Activated gamma-delta T cell treated with anti-CD3 and anti-CD28 coated beads, Interleukin-2, amount 50 U/mL, for 16 hours (primary cell): ENCODE measurements at places on chromosomes 13 and 19.

GRCh38 chr19:18737337-18737953, 53.7 kb downstream of the COMP start:
- no peak for DNase-seq

- DNase-seq: no peak
Measured at GRCh38 chr13:33092073-33092987, 76.1 kb downstream of the KL start.

DNA sequence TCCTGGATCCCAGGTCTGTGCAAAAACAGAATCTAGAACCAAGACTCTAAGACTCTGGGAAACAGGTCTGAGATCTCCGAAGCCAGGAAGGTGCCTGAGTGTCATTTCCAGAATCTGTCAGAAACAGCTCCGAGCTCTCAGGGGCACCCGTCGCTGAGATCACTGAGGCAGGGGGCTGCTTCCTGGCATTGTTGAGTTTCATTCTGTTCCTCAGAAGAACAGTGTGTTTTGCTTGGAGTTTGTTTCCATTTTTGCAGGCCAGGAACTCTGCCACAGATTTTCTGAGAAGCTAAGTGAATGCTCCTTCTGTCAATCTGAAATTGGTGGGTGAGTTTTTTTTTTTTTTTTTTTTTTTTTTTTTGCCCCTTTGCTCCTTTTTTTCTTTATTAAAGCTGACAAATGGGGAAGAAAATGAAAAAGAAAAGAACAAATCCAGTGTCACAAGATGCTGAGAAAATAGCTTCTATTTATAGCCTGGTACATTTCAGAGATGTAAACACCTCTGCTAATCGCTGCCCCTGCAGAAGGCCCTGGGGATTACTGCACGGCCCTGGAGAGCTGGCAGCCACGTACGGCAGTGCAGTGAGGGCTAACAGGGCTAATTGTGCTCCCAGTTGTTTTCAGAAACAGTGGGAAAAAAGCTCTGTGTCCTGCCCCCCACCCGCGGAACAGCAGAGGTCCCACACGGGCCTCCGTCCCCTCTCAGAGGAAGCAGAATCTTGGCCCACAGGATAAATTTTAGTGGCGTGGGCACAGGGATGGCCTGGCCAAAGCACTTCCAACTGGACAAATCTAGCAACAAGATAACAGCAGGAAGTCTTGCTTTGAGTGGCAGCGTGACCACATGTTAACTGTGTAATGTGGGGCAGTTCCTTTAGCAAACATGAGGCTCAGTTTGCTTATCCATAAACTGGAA, 237.6 kb upstream of the IRS2 start:
- no peak for DNase-seq

GRCh38 chr13:21065686-21066085, 4.3 kb upstream of the LATS2 start:
- DNase-seq: no peak

GRCh38 chr13:52356327-52356726, 49.6 kb downstream of the THSD1 start:
- DNase-seq: no peak

DNA sequence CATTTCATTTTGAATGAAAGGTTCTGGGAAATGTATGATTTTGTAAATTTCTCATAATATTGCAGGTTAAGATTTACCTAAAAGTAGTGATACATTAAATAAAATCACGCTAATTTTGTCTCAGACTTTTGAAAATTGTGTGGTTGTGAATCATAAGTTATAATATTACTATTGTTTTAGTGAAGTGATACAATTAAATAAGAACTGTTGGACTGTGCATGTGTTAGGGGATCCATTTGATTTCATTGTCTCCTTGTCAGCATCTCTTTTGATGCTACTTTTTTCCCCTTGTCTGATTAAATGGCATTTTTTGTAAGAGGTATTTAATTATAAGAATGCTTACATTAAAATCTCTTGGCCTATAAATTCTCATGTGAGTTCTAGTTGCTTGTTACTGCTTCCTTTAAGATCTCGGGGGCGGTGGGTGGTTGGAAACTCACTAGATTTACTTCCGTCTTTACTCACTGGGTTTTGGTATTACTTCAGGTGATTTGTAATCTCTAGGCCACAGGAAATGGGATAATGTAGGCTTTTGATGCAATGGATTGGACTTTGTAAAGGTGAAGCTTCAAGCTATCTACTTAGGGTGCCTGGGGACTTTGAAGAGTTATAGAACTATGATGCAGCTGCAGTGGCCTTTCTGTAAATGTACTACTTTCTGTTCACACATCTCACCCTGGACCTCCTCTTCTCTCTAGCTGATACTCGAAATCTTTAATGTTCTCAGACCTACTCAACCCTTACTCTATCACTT, 66.5 kb downstream of the PAN3 start:
- DNase-seq: no peak

DNA sequence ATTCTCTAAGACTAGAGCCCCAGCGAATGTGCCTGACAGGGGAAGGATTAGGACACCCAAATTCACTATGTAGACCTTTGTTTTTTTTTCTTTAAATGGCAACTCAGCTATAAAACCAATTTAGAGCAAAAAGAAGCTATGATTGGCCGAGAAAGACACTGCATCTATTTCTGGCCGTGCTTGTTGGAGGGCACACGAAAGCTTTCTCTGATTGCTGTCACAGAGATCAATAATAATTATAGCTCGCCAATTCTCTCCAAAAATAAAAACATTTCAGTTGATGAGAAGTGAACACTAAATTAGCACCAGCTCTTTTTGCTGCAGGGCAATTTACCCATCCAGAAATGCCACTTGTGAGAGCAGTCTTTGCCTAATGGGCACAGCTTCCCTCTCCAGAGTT, 31.2 kb downstream of the CBY2 start:
- DNase-seq: no peak

GRCh38 chr13:38415233-38415632, 65.6 kb downstream of the UFM1 start:
- DNase-seq: no peak

DNA sequence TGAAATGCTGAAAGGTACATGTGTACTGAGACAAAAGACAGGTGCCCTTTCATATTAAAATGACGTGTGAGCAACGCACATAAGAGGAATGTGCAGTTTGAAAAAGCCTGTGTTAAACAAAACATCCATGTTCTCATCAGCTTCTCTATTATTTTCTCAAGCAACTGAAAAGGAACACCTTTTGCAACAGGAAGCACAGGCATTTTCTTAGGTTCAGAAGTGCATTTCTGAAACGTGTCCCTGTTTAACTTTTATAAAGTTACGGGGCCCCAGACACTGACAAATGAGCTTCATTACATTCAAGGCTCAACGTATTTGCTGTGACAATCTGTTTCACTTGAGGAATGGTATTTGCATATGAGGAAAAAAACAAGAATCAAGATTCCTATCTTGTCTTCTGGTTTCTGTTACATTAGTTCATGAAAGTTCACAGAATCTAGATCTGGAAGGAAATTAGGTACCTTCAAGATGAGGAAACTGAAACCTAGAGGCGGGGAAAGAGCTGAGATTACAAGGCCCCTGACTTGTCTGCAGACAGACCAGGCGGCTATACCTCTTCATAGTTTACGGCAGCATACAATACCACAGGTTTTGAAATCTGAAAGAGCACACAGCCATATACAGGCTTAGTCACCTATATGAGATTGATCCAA, 431.7 kb downstream of the KLF12 start:
- no peak for DNase-seq

GRCh38 chr13:50340551-50341287, 325.5 kb downstream of the KCNRG start:
- DNase-seq: no peak

DNA sequence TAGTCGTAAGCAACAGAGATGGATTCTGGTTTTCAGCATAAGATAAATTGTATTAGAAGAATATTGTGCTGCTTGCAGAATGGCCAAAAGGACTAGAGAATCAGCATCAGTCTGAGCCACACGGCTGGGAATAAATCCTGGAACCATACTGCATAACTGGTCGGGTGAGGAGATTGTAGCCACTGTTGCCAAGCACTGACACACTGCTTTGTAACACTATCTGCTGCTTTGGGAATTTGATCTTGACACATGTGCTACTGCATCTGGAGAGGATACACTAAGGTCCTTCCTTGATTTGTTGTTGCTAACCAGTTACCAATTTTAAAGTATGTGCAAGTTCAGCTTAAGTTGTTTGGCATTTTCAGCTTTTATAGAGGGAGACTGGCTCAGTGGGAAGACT, 1.9 kb downstream of the HNRNPA1L2 start:
- DNase-seq: no peak

DNA sequence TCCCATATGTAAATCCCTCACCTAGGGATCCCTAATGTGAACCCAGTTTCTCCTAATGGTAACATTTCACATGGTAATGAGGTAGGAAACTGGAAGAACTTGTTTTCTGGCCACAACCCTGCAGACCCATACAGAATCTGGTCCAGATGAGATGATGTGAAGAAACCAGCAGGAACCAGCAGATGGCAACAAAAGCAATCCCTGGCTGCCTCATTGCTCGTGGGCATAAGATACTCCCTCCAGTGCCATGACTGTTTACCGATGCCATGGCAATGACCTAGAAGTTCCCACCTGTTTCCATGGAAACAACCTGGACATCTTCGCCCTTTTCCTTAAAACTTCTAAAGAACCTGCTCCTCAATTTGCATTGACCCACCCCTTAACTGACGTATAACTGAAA, 1.4 kb upstream of the CD209 start:
- no peak for DNase-seq

- no peak for DNase-seq
Measured at GRCh38 chr19:30086916-30087315, 144.9 kb downstream of the URI1 start.

- DNase-seq: no peak
Measured at GRCh38 chr19:653425-653824, 9.6 kb downstream of the RNF126 start.

DNA sequence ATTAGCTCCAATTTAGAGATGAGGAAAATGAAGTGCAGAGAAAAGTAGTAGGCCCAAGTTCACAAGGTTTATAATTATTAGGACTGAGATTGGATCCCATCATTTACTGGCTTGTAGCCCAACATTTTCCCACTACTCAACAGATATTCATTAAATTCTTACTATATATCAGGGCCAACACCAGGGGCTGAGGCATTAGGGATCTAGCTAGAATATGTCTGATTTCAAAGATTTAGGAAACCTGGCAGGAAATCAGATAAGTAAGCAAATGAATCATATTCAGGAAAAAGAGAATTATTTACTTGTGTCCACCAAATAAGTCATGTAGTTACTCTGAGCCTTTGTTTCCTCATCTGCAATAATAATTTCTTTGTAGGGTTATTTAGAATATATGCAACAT, 94.3 kb downstream of the OXGR1 start:
- DNase-seq: no peak

- no peak for DNase-seq
Measured at GRCh38 chr13:45833663-45834375, 17.7 kb downstream of the SIAH3 start.

GRCh38 chr19:56117889-56118288, 3.2 kb downstream of the ZNF787 start:
- no peak for DNase-seq

- DNase-seq: no peak
Measured at GRCh38 chr19:42422092-42422900, 4.9 kb downstream of the LIPE start.

DNA sequence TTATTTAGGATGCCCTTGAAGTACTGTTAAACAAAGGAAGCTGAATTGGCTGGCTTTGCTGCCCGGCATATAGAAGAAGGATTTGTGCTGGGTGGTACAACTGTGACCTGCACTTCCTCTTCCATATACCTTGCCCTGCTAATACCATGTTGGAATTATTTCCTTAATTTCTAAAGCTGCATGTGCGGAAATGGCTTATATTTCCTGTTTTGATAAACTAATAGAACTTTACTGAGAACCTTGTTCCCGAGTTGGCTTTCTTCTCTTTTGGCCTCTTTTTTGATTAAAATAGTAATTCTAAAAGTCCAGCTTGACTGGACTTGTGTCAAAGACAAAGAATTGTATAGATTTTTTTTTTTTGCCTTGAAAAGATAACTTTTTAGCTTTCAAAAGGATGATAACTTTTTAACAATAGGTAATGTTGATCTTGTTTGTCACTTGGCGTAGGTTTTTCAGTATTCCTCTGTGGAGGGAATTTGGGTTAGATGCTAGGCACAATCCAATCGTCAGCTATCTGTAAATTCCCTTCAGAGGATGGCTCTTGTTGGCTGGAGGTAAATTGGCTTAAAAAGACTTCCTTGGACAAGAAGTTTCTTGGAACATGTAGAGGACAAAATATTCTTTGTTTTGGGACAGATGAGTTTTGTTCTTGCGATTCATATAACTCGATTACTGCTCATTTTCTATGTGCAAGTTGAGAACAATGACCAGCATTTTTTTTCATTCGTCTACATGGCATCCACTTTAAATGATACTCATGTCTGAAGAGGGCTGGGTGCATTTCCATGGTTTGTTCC, 41.4 kb downstream of the COL4A2 start:
- DNase-seq: no peak

- DNase-seq: no peak
Measured at GRCh38 chr13:46831588-46832194, 34.7 kb upstream of the ESD start.

- DNase-seq: no peak
Measured at GRCh38 chr13:113013303-113013702, 44.3 kb downstream of the MCF2L start.

DNA sequence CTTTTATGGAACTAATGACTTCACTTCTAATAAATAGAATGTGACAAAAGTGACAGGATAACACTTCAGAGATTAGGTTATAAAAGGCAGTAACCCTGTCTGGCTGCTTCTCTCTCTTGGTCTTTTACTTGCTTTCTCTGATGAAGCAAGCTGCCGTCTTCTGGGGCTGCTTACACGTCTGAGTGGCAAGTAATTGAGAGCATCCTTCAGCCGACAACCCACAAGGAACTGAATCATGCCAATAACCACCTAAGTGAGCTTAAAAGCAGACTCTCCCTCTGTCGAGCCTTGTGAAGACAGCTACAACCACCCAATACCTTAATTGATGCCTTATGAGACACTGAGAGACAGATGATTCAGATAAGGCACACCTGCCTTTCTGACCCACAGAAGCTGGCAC, 1091.2 kb downstream of the SLITRK1 start:
- no peak for DNase-seq

GRCh38 chr13:75258159-75258782, 223.7 kb downstream of the TBC1D4 start:
- no peak for DNase-seq
